GM23248 (cell line): ENCODE measurements at places on chromosomes 12 and 14. TPM values are rescaled to one million over a fixed set of nuclear protein-coding genes. Genes with fewer than 3 reads are reported as not detected.

DNA sequence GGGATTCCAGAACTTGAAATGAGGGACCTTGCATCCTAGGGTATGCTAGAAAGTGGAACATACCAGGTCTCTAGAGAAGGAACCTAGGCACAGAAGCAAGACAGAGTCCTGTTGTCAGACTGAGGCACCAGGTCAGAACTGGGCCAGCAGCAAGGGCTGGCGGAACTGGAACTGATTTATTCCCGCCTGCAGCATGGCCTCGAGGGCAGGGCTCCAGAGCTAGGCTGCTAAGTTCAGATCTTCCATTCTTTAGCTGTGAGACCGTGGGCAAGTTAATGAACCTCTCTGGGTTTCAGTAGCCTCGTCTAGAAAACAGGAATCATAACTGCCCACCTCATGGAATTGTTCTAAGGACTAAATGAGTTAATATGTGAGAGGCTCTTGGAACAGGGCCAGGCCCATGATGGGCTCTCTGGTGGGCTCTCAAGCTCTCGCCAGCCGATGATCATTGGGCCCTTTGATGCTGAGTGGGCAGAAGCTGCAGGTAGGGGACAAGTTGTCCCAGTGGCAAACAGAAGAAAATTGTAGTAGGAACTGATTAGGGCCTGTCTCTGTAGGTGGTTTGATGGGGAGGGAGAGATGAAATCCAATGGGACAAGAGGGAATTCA lies 199.8 kb downstream of the ZFP36L1 start:
- H3K27ac ChIP-seq, result no peak overlapping the region
- DNase-seq, result no peak
- no peaks in the 10 kb centered on the region for H3K27me3 ChIP-seq

DNA sequence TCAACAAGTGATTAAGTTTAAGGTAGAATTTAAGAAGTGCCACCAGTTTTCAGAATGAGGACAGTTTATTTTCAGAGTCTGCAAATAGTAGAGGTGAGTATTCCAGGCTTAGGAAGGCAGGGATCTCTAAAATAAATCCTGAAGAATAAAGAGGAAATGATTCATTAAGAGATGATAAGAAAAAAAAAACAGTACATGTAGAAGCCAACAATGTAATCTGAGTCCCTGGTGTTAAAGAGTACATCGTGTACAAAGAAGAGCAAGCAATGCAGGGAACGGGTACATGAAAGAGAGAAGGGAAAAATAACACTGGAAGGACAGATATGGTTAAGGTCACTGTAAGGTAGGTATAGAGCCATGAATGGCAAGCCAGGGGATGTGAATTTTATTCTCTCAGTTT lies 95.2 kb upstream of the FOXG1 start:
- H3K36me3 ChIP-seq, result no peaks in the 10 kb centered on the region
- no peaks in the 10 kb centered on the region for H3K4me1 ChIP-seq
- no peak overlapping the region for H3K27ac ChIP-seq
- DNase-seq, result no peak
- no peaks in the 10 kb centered on the region for H3K27me3 ChIP-seq
- no peak overlapping the region for H3K4me3 ChIP-seq

The TEX52 gene
- total RNA-seq, result not detected in 2 replicates

- 0 out of 2 replicates have a peak, but pooled peaks cover 6% of the 10 kb centered on the region for H3K36me3 ChIP-seq
- H3K4me1 ChIP-seq, result no peaks in the 10 kb centered on the region
- H3K27me3 ChIP-seq, result no peaks in the 10 kb centered on the region
- H3K27ac ChIP-seq, result no peak overlapping the region
- H3K4me3 ChIP-seq, result no peak overlapping the region
- peak; percentile 73 for DNase-seq
These were observed 19.1 kb downstream of the RPAP3 start for GRCh38 chr12:47686645-47687240.

DNA sequence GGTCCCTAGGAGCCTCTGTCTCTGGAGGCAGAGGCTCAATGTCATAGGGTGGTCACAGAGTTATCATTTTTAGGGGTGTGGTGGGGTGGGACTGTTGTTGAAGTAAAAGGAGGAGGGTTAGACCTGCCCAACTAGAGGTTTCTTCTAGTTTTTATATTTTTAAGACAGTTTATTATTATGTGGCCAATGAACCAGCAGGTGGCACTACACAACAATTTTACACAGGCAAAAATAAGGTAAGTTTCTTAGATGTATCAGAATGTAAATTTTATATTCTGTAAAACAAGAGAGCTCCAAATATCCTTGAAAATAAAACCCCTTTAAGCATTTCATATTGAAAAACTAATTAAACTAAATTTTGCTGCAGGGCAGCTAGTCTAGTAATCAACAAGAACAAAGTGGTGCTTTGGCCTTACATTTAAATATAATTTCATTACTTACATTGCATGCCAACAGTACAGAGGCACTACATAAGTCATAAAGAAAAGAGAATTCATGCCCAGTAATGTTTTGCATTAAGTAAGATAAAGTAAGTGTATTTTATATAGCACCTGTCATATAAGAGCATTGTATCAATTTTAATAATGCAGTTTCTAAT lies 22.2 kb upstream of the OVCH1 start:
- H3K27ac ChIP-seq, result no peak overlapping the region
- H3K36me3 ChIP-seq, result no peaks in the 10 kb centered on the region
- no peak overlapping the region for H3K4me3 ChIP-seq

The MARCHF9 gene
- total RNA-seq, result 0.97 and 1.4 TPM in 2 replicates
